Naive thymus-derived CD8-positive, alpha-beta T cell (primary cell): ENCODE measurements at places on chromosomes 7 and 10. TPM values are rescaled to one million over a fixed set of nuclear protein-coding genes. Genes with fewer than 3 reads are reported as not detected.

The NUTM2B gene
- polyA plus RNA-seq = not detected

The AKR1C8 gene
- not detected for polyA plus RNA-seq

The MOGAT3 gene
- polyA plus RNA-seq = not detected

The SPDYE5 gene
- not detected for polyA plus RNA-seq

DNA sequence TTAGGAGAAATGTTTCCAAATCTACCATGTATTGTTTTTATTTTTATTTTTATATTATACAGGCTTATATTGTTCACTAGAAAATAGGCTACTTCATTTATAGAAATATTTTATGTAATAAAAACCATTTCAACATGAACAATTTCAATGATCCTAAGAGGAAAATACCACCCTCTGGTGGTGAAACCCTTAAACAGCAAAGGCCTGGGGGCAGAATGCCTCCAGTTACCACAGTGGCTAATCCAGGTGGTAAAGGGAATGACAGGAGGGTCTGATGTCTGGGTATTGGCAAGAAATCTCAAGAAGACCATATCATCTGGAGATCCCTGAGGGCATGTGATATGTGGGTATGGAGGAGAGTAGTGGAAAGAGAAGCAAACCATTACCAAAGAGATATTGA, 19.3 kb downstream of the MACC1 start:
- no peak overlapping the region for H3K27ac ChIP-seq
- no peaks in the 10 kb centered on the region for H3K36me3 ChIP-seq
- no peaks in the 10 kb centered on the region for H3K27me3 ChIP-seq
- H3K4me3 ChIP-seq = no peak overlapping the region
- peaks cover 2% of the 10 kb centered on the region for H3K4me1 ChIP-seq

- H3K27ac ChIP-seq = no peak overlapping the region
- H3K4me3 ChIP-seq = no peak overlapping the region
- H3K36me3 ChIP-seq = no peaks in the 10 kb centered on the region
- H3K27me3 ChIP-seq = no peaks in the 10 kb centered on the region
- no peaks in the 10 kb centered on the region for H3K4me1 ChIP-seq
Measured at GRCh38 chr10:116154651-116155050, 118.4 kb downstream of the GFRA1 start.

GRCh38 chr7:149070372-149071125, 20.0 kb downstream of the ZNF786 start:
- H3K27ac ChIP-seq = no peak overlapping the region
- no peak for DNase-seq
- no peaks in the 10 kb centered on the region for H3K27me3 ChIP-seq
- H3K4me3 ChIP-seq = no peak overlapping the region
- H3K36me3 ChIP-seq = no peaks in the 10 kb centered on the region
- peaks cover 6% of the 10 kb centered on the region for H3K4me1 ChIP-seq
